ENCODE measurements at places on chromosomes 12 and 14.

GRCh38 chr12:31393004-31393550 lies 67.1 kb upstream of the SINHCAF start:
- no peak for DNase-seq

DNA sequence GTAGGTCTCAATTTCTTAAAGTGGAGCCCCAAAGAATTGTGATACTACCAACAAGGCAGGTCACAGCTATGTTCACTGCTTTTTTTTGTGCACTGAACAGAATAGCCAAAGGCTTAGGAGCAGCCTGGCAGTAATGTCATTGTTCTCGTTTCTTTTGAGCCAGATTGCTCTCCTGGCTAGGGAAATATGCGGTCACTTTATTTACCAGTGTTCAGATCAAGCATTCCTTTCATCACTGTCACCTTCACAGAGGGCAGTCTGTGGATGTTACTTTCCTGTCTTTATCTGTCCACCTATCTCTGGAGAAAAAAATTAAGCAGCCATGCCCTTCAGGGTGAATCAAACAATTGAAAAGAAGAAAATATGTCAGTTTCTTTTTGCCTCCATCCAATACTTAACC lies 159.6 kb downstream of the BTG1 start:
- DNase-seq = no peak

- DNase-seq = no peak
Observed at GRCh38 chr12:65756956-65757511, 67.2 kb upstream of the HMGA2 start.

- DNase-seq = no peak
Observed at GRCh38 chr12:63302269-63302940, 151.4 kb upstream of the AVPR1A start.

DNA sequence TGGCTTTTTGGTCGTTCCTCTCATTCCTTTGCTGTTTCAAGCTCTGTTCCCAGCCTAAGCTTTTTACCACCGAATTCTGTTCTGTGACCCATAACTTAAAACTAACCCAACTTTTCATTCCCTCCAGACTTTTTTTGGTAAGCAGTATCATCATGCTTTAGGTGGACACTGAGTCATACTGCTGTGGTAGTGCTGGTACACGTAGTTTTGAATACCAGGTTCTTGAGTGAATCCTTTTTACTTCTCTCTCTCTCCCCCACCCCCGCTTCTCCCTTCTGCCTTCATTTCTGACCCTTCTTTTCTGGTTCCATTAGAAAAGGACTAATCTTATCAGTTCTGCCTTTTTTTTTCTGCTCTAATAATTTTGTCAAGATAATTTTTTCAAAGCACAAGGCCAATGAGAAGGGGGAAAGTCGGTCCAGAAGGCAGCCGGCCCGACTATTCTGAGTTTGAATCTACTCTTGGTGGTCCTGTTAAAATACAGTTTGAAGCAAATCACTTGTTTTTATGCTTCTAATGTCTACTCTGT lies 2.3 kb upstream of the MDM2 start:
- no peak for DNase-seq

- DNase-seq = no peak
Observed at GRCh38 chr12:124520265-124520701, 47.1 kb downstream of the NCOR2 start.

GRCh38 chr14:49164074-49164473 lies 422.1 kb downstream of the RPS29 start:
- DNase-seq = no peak

DNA sequence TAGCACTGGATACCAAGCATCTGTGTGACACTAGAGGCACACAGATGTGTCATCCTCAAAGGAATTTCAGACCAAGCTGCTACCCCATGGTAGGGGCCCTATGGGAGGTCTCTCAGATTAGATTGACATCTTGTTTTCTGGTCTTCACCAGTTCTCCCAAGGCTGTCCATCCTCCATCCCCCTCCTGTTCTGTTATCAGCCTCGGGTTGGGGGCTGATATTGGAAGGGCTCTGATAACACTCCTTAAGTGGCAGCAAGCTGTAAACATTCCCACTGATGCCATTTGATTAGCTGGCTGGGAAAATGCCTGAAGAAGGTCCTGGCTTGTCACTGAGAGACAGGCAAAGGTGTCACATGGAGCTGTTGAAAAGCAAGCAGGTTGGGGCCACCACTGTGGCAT lies 185.9 kb upstream of the RBM19 start:
- no peak for DNase-seq

DNA sequence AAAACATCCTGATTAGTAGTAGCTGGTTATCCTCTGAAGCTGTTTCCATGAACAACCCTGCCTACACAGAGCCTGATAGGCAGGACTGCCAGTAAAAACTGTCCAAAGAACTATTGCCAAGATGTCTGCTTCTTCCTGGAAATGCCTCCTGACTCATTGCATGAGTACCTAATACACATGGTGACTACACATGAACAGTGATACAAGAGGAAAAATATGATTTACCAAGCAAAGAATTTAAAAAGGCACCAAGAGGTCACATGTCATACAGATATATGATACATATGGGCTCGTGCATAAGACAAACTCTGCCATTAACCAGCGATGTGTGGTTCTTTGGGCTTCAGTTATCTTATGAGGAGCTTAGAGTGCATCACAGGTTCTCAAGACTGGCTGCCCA lies 552.3 kb downstream of the SLC16A7 start:
- no peak for DNase-seq

- DNase-seq = no peak
Observed at GRCh38 chr14:53355581-53356112, 202.5 kb upstream of the DDHD1 start.

GRCh38 chr14:66540038-66540437 lies 32.1 kb downstream of the GPHN start:
- no peak for DNase-seq

- no peak for DNase-seq
Observed at GRCh38 chr14:51082349-51082748, 12.6 kb downstream of the TRIM9 start.

DNA sequence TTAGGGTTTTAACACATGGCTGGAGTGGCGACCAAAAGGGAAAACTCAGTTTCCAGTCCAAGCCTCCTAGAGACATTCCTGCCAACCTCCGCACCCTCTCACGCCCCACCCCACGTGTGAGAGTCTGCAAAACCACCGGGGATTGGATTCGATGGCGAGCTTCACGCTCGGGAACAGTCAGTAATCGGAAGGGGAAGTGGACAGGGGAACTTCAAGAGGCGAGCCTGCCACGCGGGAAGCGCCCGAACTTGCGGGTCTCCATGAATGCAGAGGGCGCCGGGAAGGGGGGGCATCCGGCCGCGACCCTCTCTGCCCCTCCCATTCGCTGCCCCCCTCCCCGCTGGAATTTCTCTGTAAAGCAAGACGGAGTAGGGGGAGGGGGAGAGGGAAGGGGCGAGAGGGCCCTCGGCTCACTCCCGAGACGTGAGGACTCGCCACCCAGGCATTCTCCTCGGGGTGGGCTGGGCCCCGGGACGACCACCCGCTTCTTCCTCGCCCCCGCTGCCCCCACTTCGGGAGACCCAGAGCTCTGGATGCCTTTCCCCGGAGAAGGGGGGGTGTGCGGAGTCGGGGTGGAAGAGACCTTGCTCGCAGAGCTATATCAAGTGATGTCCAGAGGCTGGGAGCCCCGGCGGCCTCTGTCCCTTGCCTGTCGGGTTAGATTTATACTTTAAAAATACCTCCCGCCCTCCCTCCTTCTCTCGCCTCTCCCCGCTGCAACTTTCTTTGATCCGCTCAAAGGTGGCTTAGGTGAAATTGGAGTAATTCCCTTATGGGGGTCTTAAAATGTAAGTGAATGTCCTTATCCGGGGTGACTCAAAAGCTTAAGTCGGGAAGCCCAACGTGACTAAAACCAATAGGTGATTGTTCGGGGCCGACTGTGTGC lies 2.5 kb upstream of the CCND2 start:
- DNase-seq = peak; percentile 65

DNA sequence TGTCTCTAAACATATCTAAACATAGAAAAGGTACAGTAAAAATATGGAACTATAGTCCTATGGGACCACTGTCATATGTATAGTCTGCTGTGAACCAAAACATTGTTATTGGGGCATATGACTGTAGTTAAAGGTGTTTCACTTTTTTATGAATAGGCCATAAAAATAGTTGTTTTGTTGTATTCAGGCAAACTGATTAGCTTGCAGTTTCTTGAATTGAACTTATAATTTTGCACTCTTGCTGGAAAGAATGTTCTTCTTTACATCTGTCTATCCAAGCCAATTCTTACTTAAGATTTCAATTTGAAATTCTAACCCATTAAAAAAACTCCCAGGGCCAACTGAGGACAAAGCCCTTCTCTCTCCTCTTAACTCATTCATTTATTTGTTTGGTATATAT lies 234.1 kb downstream of the NOVA1 start:
- DNase-seq = no peak

DNA sequence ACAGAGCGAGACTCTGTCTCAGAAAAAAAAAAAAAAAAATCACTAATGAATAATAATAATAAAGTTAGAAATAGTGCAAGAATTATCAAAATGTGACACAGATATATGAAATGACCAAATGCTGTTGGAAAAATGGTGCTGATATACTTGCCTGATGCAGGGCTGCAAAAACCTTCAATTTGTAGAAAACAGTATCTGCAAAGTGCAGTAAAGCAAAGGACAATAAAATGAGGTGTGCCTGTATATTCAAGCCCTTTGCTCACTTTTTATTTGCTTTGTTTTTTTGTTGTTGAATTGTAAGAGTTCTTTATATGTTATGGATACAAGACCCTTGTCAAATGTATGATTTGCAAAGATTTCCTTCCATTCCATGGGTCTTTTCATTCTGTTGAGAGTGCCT lies 9.0 kb upstream of the PAPOLA start:
- DNase-seq = no peak
